ENCODE measurements at places on chromosomes 5 and 9.

DNA sequence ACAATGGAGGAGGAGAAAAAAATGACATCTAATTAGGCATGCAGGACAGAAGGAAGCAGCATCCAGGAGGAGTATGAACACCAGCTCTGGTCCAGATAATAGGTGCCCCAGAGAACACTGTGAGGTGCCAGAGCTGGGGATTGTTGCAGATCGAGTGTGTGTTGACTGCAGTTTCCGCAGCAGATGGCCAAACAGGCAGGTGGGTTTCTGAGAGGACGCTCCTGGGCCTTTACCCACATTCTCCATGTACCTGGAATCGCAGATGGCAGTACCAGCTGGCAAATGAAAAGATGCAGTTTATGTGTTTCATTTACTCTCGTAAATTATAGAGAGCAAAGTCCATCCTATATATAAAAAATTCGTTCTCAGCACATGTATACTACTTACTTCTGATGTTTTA, 182.2 kb upstream of the ISL1 start:
- no peak for DNase-seq

DNA sequence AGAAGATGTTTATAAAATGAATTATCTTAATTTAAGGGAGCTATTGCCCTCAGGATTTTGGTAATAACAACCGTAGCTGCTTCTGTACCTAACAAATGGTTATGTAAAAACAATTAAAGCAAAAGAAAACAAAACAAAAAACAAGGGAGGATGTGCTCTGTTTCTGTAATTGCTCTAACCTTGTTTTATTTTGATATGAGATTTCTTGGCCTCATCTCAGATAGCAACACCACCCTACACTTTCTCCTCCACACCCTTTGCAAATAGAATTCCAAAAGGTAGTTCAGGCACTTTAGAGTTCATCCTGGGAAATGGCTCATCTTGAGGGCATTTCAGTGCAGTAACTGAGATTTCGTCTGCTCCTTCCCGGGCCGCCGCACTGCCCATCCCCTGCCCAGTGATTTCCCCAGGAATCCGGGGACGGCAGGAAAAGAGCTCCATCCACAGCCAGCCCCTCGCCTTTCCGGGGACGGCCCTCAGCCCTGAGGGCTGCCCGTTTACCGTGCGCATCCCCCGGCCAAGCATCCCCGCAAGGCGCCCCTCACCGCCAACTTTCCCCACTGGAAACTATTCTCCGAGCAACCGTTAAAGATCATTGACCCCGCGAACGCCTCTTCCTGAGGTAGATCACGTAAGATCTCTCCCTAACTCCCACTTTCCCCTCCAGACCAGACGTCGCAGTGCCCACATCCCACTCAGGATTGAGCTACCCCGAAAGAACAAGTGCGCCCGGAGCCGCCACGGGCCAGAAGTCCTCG, 1.2 kb downstream of the FNBP1 start:
- DNase-seq, result no peak

- no peak for DNase-seq
These were observed 91.5 kb upstream of the CDH9 start for GRCh38 chr5:27129926-27130325.

GRCh38 chr5:36611520-36612274, 5.3 kb downstream of the SLC1A3 start:
- DNase-seq, result peak; percentile 34

DNA sequence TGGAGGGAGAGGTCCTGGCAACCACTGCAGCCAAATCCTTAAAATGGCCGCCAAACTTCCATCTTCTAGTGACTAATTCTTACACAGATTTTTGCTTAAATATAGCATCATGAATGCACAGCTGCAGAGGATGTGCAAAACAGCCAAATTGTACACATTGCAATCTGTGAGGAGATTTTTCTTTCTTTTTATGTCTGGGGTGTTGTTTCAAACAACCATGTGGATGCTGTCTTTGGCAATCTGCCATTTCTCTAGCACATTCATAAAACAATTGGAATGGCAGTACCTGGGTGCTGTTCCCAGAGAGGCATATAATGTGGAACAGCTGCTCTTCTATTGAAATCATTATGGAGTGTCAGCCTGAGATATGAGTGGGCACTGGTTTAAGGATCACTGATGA, 1082.9 kb upstream of the SEMA6A start:
- no peak for DNase-seq

- DNase-seq, result no peak
These were observed 209.9 kb upstream of the VLDLR start for GRCh38 chr9:2411459-2412215.

DNA sequence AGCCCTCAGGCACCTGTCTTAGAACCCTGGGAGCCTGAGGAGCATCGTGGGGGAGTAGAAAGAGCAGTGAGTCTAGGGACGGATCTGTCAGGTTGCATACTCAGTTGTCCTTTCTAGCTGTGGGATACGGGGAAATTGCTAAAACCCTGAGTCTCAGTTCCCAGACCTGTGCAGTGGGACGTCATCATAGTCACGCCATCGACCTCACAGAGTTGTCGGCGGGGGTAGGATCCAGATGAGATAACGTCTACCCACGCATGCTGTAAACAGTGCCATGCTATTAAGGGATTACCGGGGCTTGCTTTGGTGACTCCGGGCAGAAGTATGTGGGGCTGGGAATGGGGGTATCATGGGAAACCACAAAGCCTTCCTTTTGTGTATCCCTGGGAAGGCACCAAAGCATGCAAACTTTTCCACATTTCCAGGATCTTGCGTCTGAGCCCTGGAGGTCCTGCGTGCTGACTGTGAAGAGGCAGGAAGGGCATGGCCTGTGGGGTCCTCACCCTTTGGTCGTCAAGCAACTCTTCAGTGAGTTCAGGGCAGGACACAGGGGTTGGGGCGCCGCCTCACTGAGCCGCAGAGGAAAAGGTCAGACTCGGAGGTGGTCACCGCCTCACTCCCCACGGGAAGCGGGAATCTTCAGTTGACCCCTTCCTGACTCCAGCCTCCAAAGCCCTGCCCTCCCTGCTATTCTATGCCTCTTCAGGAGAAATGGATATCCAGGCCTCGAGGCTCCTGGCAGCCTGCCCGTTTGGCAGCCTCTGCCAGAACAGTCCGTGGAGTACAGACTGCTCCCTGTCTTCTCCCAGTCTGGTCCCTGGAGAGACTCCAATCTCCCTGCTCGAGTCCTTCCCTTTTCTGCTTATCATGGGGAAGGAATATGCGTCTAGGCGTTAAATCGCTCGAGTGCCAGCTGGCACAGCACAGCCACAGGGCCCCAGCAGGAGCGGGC, 186.8 kb upstream of the KLF9 start:
- peak; percentile 39 for DNase-seq

DNA sequence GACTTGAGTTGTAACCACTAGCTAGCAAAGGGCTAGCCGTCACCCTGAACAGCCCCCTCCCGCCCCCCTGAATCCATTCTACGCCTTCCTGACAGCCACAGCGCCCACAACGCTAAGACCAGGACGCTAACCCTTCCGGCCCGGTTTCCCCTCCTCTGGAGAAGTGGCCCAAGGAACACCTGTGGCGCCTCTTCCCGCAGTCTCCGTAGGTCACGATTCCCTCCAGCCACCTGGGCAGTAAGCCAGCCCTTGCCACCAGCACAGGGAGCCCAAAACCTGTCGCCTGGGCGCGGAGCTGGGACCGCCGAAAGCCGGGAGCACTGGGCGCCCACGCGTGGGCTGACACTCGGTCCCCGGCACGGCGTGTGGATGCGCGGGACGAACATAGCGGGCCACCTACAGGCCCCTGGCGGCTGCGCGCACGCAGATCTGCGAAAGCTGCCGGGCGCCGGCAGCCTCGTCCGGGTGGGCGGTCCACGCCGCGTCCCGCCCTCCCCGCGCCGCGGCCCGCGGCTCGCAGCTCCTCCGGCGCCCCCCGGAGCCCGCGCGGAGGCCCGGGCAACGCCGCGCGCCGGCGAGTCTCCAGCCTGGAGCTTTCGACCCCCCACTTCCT, 596 bp downstream of the IRF1 start:
- peak; percentile 61 for DNase-seq

GRCh38 chr9:18595597-18595996, 121.6 kb downstream of the ADAMTSL1 start:
- no peak for DNase-seq

- peak; percentile 57 for DNase-seq
These were observed 297.0 kb upstream of the ACTBL2 start for GRCh38 chr5:57779383-57780223.

DNA sequence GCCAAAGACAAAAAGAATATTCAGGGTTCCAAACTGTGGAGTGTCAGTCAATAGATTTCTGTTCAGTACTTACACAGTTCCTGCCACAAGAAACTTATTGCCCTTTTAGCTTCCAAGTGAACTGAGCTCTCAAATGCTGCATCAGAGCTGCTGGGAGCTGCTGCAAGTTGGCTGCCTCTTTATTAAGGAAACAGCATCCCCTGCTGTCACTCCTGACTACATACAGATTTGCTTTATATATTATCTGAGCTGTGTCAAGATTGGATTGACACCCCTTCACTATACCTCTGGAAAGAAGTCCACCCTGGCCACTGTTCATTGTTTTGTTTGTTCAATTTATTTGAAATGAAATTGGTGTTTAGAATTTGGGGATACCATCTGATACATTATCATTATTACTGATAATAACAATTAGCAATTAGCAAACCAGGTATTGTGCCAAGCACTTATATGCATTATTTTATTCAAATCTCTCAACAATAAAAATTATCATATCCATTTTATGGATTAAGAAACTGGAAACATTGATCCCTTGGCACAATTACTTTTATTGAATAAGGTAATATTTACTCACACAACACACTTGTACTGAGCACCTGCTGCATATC, 16.4 kb upstream of the C5orf58 start:
- DNase-seq, result peak; percentile 61

DNA sequence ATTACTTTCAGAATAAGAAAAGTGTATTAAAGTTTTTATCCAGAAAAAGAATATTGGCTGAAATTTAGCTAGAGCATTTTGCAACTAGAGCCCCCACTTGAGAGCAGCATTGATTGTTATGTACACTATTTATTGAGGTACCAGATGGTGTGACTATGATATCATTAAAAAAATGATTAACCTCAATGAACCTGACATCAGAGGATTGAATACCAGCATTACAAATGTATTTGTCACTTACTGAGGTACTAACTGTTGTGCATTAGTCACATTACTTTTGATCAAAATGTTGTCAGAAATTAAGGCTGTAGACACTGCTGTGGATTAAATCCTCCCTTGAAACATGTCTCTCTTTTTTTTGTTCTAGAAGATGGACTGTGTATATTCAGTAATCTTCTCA, 127.8 kb upstream of the DHFR start:
- no peak for DNase-seq
